ENCODE measurements at places on chromosomes 5 and 9.
A peak's percentile ranks its signal among the peaks of the same experiment; 100 is the strongest.

- no peak for DNase-seq
These were observed 493.9 kb downstream of the DMAC1 start for GRCh38 chr9:7305677-7306076.

GRCh38 chr9:112447283-112447761 lies 39.3 kb upstream of the KIAA1958 start:
- DNase-seq, result no peak

- peak; percentile 81 for DNase-seq
These were observed 166.8 kb downstream of the ARHGEF28 start for GRCh38 chr5:73792687-73793320.

DNA sequence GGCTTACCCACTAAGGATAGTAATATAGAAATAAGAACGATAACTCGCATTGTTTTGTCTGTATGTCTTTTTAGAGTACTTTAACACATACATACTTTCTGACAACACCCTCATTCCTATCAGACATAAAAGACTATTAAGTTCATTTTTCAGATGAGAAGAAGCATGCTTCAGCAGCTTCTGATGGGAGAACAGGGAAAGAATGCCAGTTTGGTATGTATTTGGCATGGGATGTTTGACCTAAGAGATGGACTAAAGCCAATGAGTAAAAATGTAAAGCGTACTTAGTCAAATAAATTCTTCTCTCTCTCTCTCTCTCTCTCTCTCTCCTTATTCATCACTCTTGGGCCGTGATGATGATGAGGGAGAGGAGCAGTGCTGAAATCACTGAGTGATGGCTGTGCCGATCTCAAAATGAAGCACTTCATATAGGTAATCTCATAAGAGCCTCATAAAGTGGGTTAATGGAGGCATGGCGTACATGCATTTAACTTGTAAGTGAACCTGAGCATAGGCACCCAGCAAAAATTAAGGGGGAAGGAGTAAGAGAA lies 71.5 kb downstream of the SLIT3 start:
- no peak for DNase-seq

GRCh38 chr9:21392270-21392669 lies 7.1 kb upstream of the IFNA2 start:
- no peak for DNase-seq

- DNase-seq, result no peak
These were observed 35.8 kb downstream of the FSD1L start for GRCh38 chr9:105483618-105484017.

DNA sequence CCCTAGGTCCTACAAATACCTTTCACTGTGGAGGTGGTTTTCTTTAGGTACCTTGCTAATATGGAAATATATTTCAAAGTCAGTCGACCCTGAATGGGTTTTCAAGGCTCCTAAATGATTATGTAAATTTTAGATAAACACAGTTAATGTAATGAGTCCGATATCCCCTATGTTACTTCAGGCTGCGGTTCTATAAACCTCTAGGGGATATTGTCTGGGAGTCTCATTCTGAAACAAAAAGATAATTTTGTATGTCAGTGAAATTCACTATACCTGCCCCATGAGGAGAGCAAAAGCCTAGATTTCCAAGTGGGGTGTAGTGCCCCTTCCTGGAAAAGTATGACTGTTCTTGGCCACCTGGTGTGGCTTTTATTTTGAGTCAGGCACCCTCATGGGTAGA lies 377.3 kb downstream of the ICE1 start:
- DNase-seq, result no peak

GRCh38 chr9:76232861-76233489 lies 161.3 kb downstream of the RFK start:
- DNase-seq, result no peak

DNA sequence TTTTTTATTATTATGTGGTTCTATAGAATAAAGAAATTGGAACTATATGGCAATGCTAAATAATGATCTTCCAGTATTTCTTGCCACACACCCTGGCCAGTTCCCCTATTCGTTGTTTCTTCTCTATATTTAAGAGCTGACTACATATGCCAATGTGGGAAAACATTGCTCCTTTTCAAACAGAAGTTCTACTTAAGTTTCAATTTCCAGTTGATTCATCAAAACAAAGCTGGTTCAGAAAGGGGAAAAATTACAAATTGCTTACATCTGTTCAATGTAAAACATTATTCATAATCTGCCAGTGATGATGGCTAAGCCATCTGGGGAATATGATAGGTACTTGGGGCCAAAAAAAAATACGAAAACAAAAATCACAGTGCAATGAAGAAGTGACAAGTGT lies 76.9 kb downstream of the ST8SIA4 start:
- no peak for DNase-seq

DNA sequence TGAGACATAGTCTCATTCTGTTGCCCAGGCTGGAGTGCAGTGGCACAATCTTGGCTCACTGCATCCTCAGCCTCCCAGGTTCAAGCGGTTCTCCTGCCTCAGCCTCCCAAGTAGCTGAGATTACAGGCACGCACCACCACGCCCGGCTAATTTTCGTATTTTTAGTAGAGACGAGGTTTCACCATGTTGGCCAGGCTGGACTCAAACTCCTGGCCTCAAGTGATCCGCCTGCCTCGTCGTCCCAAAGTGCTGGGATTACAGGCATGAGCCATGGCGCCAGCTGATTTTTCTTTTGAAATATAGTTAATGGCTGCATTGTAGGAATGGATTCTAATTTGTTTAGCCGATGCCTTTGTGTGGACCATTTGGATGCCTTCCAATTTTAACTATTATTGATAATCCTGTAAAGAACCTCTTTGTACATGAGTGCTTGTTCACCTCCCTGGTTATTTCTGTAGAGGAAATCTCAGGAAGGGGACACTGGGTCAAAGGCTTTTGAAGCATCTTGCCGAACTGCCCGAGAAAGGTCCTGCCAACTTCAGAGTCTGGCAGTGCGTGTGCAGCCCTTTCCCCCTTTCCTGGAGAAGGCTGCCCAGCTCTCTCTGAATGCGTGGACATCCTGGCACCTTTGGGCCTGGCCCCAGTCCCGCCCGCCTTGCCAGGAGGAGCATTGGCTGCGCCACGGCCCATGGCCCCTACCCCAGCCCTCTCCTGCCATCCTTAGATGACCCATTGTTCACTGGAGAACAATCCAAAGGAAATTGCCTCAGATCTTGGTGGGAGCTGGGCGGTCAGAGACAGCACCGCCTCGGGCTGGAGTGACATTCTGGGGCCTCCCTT lies 8.9 kb upstream of the NUP214 start:
- no peak for DNase-seq

DNA sequence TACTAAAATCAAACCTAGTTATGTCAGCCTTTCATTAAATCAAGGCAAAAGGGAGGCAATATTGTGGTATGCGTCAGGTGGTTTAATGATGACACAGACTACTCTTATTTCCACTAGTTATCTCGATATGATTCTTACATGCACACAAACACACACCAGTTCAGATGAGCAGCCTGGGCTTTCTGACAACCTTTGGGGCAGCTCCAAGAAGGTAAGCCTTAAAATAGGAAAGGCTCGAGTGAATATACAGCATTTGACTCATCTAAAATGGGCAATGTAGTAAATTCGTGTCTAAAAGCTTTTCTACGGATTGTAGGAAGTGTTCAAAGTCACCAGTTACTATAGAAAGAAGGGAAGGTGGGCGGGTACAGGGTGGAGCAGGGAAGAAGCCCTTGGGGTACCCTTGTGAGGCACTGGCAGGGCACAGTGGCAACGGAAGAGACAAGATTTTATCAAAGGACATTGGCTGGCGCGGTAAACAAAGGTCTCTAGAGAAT lies 1.9 kb downstream of the ANKH start:
- no peak for DNase-seq

DNA sequence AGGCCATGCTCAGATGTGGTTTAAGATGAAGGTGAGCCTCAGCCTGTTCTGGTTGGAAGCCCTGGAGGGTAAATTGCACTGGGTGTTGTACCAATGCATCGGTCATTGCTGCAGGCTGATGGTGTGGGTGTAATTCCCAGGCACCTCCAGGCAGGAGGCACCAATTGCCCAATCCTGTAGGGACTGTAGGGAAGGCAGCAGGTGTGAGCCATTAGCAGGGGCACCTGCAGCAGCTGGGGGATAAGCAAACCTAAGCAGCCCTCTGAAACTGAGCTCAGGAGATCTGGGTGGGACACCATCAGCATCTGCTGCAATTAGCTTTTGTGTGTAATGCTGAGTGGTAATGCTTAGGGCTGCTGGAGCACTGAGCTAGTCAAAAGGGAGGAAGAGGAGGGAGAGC lies 190.1 kb upstream of the TBC1D2 start:
- DNase-seq, result no peak

GRCh38 chr5:143376195-143376779 lies 27.2 kb downstream of the NR3C1 start:
- DNase-seq, result no peak

DNA sequence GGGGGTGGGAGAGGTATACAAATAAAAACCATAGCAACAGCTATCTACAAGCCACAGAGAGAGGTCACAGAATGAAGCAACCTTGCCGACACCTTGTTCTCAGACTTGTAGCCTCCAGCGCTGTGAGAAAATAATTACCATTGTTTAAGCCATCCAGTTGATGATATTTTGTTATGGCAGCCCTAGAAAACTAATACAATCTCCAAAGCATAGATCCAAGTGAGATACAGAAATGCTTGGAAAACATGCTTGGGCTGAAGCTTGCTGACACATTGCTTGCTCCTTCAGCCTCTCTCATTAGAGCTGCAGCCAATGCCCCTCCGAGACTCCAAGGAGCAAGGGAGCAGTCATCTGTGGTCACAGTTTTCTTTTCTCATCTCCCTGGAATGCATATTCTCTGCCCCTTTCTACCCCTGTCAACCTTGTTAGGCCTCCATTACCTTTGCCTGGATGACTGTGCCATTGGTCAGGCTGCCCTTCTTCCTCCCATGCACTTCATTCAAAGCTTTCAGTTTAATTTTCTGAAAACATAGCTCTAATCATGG lies 401.4 kb upstream of the KLF4 start:
- DNase-seq, result no peak

DNA sequence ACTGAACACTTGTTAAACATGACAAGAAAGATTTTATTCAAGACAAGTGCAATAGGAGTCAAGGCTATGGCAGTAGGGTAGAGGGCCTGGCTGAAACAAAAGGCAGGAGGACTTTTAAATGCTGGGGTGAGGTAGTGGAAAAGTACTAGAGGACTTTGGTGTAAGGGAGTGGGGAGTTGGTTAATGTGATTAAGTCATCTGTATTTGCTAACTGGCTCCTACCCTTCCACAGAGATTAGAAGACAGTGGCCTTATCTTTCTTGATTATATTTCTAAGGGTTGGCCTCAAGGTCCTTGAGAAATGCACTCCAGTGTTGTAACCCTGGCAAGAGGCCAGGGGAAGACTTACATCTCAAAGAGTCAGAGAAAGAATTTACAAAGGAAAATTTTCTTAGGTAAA lies 160.2 kb upstream of the FTMT start:
- DNase-seq, result no peak

DNA sequence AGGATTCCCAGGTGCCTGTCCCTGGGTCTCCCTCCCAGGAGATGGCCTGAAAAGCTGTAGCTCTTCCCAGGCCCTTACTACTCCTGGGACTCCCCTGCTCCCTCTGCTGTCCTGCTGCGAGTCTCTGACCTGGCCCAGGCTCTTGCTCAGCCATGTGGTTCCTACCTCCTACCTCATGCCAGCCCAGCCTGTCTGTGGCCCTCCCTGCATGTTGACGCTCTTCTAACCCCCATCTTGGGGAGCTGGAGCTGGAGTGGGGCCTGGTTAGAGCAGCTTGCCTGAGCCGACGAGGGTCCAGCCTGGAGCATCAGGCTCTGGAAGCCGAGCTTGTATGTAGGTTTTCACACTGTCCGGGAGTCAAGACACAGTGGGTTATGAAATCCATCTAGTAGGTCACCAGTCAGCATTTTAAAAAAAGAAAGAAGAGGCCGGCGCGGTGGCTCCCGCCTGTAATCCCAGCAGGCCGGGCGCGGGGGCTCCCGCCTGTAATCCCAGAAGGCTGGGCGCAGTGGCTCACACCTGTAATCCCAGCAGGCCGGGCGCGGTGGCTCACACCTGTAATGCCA lies 244.4 kb downstream of the FANCC start:
- no peak for DNase-seq

GRCh38 chr9:69066955-69067354 lies 31.4 kb downstream of the FXN start:
- DNase-seq, result no peak

DNA sequence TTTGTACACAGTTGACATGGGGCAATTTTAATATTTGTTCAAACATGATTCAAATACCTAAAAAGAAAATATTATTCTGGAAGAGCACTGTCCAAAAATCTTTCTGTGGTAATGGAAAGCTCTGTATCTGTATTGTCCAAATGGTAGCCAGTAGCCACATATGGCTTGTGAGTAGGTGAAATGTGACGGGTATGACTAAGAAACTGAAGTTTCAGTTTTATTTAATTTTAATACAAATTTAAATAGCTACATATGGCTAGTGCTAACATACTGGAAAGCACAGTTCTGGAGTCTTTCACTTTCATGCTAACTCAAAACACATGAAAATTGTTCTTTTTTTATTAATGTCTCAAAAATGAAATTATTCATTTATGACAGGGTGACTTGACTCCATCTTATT lies 132.6 kb downstream of the PLK2 start:
- DNase-seq, result no peak

DNA sequence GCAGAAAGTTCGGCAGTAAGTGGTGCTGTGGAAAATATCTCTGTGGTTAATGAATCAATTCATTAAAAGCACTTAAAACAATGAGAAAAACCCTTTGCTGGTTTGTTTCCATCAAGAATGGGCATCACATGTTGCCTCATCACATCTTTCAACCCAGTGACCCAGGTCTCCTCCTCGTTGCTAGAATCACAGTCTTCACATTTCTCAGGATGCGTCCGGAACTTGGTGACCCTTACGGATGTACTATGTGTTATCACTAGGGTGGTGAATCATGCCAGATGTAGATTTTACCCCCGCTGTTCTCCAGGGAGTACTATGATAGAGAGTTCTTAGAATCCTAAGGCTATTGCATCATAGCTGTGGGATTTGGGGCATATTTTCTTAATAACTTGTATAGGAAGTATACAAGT lies 217.9 kb upstream of the KLF4 start:
- DNase-seq, result no peak

DNA sequence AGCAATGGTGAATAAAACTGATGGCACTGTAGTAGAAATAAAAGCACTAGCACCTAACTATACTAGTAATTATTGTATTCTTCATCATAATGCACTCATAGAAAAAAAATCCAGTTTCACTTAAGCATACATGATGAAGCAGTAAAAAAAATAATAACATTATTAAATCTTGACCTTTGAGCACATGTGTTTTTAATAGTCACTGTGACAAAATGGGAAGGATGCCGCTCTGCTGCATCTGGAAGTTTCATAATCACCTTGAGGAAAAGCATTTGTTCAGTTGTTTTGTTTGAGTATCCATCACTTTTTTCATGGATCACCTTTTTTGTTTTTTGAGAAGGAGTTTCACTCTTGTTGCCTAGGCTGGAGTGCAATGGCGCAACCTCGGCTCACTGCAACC lies 13.2 kb downstream of the OR2K2 start:
- no peak for DNase-seq

Data from mesothelial cell of epicardium (in vitro differentiated cells).